Activated CD4-positive, CD25-positive, alpha-beta regulatory T cell treated with anti-CD3 and anti-CD28 coated beads, Interleukin-2, amount 50 U/mL, for 72 hours (primary cell): ENCODE measurements at places on chromosomes 5 and 9.

DNA sequence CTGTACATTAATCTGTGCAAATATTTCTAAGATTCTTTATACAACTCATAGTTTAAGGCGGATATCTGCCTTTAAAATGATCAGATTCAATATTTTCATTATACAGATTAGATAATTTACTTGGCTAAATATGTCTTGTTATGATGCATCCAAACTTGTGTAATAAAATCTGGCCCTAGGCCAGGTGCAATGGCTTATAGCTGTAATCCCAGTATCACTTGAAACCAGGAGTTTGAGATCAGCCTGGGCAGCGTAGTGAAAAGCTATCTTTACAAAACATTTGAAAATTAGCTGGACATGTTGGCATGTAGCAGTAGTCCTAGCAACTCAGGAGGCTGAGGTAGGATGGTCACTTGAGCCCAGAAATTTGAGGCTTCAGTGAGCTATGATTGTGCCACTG is 2002.2 kb upstream of the ACO1 start:
- no peak for DNase-seq

GRCh38 chr5:131357739-131358561 is 94.1 kb downstream of the CDC42SE2 start:
- DNase-seq: no peak

DNA sequence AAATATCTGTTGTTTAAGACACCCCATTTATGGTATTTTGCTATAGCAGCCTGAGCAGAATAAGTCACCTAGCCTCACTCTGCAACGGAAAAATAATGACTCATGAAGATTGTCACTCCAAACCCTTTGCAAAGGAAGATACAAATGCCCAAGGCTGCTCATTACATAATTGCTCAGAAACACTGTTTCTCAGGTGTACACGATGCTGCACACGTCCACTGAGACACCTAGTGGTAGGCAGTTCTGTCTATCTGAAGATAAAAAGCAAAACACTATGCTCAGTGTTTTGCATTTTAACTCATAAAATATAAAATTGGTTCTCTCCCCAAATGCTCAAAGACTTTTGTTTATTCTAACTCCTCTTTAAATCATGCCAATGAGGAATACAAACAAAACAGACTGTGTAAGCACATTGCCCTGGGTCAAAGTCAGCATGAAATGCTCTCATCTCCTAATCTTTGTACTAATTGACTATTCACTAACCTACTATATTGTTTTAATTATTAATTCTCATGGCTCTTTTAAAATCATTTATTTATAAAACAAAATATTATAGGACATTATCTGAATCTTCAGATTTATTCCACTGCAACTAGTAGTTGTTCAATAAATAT is 7.7 kb upstream of the TSLP start:
- DNase-seq: no peak

DNA sequence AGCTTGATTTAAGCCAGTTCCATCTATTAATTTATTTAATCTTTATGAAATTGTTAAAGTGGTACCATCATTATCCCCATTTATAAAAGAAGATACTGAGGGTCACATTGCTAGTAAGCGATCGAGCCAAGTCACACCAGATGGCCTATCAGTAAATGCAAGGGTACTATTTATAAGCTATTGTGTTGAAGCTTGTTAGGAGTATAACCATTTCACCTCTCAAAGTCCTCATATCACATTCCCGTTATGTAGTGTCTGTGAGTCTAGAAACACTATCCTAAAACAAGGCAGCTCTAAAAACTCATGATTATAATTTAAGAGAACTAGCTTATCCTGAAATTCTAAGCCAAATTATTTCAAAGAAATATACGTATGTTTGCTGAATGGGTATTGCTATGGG is 1161.8 kb downstream of the EFNA5 start:
- no peak for DNase-seq

GRCh38 chr5:31375999-31376720 is 155.7 kb downstream of the DROSHA start:
- DNase-seq: no peak

DNA sequence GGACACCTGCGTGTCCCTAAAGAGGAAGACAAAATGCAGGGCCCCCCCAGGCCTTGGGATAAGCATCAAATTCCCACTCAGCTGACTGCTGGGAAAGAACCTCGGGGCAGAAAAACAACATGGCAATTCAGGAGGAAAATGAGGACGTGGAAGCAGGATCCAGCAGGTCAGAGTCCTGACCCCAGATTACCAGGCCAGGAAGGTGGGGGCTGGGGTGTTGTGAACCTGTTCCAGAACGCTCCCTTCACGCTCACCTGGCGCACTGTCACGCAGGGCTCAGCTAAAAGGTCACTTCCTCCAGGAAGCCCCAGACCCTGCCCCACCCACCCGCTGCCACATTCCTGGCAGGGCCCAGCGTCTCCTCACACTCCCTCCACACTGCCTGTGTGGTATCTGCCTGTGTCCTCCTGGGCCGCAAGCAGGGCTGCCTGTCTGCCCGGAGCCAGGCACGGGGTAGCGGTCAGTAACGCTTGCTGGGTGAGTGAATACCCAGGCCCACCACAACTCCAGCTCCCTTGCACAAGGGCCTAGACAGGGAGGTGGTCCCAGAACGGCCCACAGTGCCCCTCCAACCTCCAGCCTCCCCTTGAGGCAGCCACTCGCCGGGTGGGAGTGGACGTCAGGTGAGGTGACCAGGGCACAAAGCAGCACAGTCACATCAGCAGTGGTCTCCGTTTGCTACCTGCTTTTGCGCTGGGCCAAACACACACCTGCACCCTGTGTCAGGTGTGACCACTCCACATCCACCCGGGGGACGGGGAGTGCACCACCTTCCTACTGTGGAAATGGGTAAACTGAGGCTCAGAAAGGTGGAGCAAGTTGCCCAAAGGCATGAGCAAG is 18.1 kb downstream of the VAV2 start:
- no peak for DNase-seq

DNA sequence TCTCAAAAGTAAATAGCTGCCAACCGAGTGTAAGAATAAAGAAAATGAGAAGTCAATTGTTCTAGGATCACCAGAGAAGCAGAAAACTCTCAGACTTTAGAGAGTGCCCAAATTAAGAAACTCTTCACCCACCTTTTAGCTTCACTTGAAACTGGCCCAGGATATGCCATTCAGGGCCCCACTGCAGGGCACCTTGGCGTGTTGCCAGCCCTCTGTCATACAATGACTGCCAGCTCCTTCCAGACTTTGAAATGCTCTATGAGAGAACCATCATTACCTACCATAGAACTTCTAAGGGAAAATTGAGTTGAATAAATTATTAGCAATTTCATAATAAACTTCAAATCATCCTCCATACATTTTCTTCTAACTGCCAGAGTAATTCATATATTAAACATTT is 240.5 kb downstream of the CETN3 start:
- DNase-seq: no peak

DNA sequence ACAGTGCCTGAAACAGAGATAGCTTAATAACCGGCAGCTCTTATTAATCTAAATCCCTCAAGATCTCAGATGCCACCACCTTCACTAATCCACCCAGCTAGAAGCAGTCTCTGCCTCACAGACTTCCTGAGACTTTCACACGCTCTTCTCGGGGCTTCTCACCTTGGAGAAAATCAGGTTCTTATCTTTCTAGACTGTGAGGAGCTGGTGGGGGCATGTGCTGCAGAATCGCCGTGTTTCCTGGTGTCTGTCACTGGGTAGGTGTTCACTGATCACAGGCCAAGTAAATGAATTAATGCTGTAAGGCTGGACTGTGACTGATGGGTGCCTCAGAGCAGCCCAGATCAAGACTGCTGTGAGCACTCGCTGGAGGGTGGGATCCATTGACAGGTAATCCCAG is 101.7 kb downstream of the PSD2 start:
- no peak for DNase-seq

- no peak for DNase-seq
Observed at GRCh38 chr5:169011451-169011850, 289.5 kb downstream of the SLIT3 start.
